ENCODE measurements at places on chromosomes 7 and 10.

DNA sequence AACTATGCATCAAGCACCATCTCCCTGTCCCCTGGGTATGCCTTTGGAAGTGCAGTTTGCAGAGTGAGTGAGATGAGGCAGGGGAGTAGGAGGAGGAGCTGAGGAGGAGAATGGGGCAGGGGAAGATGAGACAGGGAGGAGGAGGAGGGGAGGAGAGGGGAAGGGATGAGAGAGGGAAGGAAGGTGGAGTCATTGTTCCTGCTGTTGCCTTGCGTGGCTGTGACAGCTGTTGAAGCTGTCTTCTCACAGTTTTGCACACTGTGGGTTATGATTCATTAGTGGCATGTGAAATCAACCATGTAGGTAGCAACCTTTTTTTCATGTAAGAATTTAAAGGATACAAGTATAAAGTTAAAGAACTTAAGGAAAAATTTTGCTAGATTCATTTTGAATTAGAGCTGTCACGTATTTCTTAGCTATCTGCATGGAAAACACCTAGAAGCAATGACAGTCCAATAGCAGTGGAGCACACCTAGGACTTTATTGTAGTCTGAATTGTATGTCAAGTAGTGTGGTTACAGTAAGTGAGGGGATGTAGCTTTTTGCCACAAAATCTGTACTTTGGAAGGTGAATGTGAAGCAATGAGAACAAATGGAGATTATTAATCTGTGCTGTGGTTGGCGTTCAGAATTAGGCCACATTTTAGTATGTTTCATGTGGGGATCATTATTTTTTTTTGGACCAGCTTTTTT lies 21.7 kb downstream of the CCM2 start:
- peak; percentile 71 for DNase-seq

DNA sequence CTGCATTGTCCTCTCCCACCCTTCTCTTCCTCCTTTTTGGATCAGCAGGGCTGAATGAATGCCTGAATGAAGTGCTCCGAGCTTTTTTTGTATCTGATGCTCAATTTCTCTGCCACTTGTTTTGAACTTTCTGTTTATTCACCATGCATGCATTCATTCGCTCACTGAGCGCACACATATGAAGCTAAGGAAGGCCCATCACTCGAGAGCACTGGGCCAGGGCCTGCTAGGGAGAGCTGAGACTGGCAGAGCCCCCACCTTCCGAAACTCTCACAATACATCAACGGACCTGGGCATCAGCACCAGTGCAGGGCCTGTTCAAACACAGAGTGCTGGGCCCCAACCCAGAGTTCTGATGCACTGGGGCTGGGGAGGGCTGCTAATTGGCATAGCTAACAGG lies 45.7 kb downstream of the RPS24 start:
- no peak for DNase-seq

DNA sequence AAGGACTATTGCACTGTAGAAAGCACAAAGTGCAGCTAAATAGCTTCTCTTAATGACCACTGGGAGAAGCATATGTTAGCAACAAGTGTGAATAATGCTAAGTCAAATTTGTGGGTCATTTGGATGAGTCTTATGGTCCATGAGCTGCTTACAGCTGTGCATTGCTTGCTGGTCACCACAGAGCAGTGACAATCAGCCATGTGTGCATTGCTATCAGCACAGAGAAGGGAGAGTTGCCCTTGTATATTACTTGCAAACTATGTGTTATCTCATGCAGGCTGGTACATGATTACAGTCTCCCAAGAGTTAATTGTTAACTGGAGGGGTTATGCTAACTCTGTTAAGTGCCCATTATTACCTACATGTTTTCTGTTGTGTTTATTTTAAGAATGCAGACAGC lies 25.7 kb downstream of the MRPS33 start:
- DNase-seq, result no peak

GRCh38 chr10:22630234-22631174 lies 83.9 kb downstream of the PIP4K2A start:
- DNase-seq, result no peak

Data from NCI-H1694 treated with DMSO at 0.1 percent for 48 hours (cell line).